ENCODE measurements at places on chromosomes 2 and 18.

GRCh38 chr18:22188559-22189267, 19.3 kb downstream of the GATA6 start:
- DNase-seq, result no peak

GRCh38 chr18:32372381-32373061, 98.2 kb downstream of the GAREM1 start:
- DNase-seq, result no peak

DNA sequence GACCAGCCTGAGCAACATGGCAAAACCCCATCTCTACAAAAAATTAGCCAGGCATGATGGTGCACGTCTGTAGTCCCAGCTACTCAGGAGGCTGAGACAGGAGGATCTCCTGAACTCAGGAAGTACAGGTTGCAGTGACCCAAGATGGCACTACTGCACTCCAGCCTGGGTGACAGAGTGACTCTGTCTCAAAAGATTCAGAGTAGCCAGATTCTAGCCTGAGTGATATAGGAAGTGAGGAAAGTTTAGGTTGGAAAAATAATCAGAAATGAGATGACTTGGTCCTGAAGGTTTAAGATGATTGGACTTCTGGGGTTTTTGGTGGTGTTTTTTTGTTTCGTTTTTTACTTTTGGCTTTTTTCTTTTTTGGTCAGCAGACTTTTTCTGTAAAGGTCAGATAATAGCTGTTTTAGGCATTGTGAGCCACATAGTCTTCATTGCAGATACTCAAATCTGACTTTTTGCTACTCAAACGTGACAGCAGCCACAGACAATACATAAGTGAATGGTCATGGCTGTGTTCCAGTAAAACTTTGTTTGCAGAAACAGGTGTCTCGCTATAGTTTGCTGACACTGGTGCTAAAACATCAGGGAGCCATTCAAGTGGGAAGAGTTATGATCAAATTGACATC, 104.1 kb upstream of the UBXN4 start:
- DNase-seq, result no peak

DNA sequence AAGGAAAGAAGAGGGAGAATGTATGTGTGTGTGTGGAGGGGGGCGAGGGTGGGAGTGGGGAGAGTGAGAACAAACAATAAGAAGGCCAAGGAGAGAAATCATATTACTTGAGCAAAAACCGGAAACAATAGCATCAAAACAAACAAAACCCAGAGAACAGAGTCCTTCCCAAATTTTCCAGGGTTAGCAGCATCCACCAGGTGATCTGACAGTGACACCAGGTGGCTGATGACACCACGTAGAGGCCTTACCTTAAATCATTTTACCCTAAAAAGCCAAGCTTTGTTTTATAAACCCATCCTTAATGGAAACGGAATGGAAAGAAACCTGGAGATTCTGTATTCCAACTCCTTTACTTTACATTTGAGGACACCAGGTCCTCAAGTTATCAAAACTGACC, 42.9 kb downstream of the CDCA7 start:
- no peak for DNase-seq

GRCh38 chr18:56975276-56975675, 171.6 kb upstream of the BOD1L2 start:
- no peak for DNase-seq

GRCh38 chr2:39603436-39603835, 62.3 kb upstream of the TMEM178A start:
- no peak for DNase-seq

DNA sequence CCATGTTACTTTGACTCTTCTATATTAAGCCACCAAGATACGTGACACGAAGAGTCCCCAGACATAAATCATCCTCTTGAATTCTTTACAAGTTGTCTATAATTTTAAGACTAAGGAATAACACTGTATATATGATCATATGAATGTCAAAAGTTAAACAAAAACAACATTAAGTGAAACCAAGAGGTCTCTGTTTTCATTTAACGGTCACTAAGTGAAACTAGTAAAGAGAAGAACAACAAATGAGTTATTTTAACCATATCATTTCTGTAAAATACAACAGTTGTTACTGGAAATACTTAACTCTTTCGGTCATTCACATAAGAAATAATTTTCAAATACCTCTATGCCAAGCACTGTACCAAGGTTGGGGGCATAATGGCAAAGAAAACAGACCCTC, 45.7 kb upstream of the STK17B start:
- no peak for DNase-seq

DNA sequence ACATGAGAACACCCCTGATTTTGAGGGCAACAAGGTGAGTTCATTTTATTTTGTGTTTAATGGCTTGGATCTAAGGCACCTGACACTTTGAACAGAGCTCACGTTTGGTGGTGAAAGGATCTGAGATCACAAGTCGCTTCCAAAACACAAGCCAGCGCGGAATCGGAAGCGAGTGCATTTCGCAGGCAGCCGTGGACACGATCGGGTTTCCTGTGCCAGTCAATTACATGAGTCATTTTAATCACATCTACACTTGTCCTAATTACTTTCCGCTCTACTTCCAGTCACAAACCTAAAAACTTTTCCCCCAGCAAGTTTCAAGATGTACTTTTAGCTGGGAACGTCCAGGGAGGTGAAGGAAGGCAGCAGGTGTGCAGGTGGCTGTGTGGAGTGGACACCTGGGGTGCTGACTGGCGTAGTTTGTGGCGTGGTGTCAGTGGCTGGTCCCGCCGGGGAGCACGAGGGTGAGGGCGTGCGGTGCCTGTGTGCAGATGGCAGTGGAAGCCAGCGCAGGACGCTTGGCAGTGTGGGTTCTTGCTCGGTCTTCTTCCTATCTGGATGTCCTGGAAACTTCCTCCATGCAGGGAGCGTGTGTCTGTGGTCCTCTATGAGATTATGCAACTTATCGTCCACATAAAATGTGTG, 75.6 kb downstream of the DCDC2C start:
- no peak for DNase-seq

DNA sequence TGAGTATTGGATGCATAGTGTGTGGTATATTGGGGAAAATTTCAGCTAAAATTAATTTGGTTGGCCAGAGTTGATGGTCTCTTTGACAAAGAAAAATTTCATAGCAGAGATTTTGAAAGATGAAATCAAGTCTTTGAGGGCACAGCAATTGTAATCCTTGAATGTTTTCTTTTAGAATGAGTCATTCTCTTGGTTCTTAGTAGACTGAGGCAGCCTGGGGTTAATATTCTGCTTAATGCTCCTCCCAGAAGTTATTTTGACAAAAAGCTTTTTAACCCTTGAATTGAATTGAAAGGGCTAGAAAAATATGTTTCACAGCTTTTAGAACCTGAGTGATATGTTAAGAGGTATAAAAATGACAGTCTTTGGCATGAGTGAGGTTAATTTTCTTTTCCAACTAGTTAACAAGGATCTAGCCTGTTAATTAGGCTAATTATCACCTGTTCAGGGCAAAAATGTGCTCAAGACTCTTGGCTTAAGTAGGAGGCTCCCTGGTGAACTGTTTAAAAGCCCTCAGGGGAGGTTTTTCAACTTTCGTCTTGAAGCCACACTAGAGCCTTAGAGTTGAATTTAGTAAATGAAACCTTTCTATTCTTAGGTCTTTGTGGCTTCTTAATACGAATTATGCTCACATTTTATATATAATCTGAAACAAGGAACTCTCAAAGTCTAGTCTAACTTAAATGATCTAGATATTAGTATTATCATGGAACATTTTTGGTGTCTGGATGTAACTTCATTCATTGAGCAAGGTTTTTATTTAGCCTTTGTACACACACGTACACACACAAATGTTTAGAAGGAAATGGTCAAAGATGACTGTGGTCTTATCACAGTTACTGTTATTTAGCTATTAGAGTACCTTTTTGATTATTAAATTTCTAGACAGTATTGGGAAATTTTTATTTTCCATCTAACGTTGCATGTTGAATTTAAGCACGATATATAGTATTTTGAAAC, 272.5 kb downstream of the ZNF407 start:
- no peak for DNase-seq

- DNase-seq, result no peak
Observed at GRCh38 chr2:195003881-195004471, 653.0 kb upstream of the SLC39A10 start.

DNA sequence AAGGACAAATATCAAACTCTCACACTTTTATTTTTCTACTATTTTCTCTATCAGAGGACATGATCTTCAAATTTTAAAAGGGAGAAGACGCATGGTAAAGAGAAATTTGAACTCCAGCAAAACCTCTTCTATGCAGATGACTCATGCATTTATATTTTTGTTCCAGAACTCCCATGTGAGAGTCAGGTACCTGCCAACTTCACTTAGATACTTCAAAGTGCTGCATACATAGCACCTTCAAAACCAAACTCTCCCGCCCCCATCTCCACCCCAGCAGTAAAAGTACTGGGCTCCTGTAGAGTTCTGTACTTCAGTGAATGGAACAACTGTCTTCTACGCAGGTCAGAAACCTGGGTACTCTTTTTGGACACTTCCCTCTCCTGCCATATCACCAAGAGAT, 398.3 kb downstream of the TGIF1 start:
- no peak for DNase-seq

DNA sequence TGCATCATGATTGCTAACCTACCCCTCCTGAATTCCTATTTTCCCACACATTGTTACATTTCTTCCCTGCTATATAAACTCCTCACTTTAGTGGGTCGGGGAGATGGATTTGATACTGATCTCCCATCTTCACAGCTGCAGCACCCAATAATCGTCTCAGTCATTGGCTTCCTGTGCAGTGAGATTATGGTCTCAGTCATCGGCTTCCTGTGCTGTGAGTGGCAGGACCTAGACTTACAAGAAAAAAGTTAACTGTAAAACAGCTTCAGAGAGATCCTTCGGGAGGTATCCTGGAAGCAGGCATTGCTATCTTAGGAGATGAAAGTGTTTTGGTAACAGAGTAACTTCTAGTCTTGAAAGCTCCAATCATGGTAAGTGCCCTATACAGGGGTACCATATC, 3.4 kb upstream of the ZNF892 start:
- DNase-seq, result no peak

DNA sequence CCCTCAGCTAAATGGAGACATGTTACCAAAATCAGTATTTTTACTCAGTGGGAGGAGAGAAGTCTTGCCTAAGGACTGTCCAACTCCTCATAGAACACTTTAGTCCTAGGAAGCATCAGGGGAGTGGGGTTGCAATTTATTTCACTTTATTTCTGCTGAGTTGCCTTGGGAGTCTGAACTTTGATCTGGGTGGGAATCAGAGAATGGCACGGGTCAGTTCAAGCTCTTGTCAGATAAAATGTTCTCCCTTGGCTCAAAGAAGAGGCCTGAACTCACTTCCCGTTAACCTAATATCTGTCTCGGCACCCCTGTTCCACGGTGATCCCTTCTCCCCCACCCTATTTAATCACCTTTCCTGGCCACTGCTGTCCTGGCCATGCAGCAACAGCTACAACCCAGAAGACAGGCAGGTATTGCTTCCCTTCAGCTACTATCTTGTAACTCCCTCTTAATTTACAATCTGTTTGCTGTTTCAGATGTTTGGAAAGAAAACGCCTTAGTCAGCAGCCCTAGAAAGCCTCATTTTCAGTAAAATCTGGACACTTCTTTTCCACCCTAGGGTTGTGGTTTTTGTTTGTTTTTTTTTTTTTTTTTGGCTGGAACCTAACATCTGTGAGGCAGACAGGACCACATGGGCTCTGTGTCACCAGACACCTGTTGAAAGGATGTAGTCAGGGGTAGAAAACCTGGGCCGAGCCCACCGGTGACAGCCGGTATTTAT, 52.5 kb downstream of the SERTAD2 start:
- DNase-seq, result no peak

- no peak for DNase-seq
Observed at GRCh38 chr2:207142461-207142860, 23.3 kb downstream of the KLF7 start.

DNA sequence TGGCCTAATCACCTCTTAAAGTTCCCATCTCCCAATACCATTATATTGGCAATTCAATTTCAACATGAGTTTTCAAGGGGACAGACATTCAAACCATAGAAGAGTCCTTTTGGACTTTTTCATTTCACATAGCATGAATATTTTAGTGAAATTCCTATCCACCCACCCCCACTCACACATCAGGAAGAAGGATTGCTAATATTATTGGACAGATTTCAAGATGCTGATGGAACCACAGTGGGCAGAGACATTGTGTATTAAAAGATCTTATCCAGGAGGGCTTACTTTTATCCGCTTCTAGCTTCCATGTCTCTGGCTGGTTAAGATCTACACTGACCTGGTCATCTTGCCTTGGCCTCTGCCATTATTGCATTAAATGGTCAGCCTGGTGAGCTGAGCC, 297.4 kb upstream of the ACVR2A start:
- DNase-seq, result no peak

- no peak for DNase-seq
Observed at GRCh38 chr2:164661349-164661748, 40.1 kb upstream of the GRB14 start.

DNA sequence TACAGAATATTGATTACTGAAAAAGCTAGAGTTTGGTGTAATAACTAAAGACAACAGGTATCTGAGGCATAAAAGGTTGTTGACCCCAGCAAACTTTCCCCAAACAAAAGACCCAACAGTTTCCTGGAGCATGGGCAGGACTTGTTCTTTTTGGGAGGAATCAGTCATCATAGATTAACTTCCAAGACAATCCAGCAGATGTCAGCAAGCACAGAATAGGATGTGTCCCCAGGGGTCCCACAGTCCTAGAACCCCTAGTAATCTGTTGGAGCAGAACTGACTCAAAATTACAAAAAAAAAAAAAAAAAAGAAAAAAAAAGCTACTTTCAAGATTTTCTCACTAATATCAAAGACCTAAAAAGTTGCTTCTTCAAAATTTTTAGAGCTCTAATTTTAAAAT, 564.7 kb upstream of the SLC39A10 start:
- no peak for DNase-seq

DNA sequence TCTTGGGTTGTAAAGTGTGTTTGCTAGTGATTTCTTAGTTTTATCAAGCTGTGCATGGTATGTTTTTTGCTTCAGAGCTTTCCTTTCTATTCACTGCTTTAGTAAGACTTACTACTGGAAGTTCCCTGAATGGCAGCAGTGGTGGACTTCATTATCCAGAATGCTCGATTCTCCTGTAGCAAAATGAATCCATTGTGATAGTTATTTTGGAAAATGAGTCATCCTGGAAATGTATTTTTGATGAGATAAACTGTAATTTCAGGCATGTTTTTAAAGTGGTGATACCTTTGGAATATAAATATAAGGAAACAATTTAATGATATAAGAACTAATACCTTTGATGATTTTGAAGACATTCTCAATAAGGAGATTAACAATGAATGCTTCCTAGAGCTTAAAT, 387.1 kb downstream of the PTPRM start:
- no peak for DNase-seq

Data from D721Med (cell line).